ENCODE measurements at places on chromosomes 12 and 14.

DNA sequence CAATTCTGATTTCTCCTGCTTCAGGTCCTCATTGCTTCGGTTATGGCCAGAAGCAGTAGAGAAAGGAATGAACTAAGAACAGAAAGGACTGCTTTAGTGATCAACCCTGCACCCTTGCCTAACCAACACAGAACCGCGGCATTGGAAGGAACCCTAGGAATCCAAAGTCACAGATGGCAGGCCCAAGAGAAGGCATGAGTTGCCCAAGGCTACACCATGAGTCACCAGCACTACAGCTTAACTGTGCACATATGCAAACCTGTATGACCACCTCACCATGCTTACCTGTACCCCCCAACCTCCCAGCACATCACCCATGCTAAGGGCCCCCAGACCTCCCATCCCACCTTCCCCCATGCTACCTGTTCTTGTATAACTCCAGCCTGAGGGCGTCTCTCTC lies 25.9 kb upstream of the BLTP3B start:
- DNase-seq: no peak

DNA sequence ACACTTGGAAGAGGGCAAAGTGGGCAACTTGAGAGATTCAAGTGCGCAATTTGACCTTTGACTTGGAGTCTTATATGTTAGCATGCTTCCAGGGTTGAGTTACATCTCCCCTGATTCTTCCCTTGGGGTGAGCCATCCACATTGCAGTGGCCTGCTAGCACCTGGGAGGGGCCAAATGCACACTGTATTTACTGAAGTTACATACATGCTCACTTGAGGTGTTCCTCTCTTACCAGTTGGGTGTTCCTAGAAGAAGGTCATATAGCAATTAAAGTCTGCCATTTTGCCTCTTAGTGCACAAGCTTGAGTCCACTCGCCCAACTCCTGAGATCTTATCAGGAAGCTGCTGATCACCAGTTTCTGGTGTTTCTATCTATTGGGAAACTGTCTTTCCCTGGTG lies 13.7 kb upstream of the SPTLC2 start:
- no peak for DNase-seq

DNA sequence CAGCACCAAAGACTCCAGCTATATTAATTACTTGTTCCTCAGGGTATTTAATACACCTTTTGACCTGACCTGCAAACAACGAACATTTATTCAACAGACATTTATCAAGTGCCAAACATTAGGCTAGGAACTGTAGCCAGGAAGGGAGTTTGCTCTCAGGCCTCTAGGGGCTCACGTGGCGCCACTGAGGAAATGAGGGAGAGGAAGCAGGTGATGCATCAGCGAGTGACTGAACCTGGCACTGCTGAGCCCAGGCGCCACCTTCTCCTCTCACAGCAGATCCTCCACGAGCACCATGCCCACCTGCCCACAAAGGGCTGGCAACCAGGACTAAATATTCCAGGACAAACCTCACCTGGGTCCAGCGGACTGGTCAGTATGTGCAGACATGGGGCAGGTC lies 50.2 kb downstream of the SETD3 start:
- no peak for DNase-seq

DNA sequence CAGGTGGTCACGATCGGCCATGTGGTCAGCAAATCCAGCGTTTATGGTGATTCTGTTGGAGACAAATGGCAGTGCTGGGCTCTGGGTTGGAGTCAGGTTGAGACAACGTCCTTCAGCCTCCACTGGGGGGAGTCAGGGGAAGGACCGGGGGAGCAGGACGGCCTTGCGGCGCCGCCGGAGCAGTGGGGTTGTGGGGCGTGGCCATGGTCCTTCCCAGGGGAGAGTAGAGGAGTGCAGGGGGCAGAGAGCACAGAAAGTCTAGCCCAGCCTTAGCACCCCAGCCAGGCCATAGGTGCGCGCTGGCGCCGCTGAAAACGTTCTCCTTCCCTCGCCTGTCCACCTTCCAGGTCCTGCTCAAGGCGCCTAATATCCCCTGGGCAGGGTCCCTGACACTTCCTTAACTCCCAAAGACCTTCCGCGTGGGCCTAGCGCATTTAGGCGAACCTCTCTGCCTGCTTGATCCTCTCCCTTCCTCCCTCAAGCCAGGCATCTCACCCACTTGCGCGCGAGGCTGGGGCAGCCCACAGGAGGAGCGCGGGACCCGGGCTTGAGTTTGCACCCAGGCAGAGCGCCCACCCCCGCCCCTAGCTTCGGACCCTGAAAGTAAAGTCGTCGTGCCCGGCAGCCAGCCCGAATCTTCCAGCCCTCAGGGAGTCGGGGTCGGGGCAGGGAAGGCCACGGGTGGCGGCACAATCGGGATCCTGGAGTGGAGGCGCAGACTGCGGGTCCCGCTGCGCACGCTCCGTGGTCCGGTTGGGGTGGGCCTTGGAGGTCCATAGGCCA lies 3.1 kb upstream of the KIF26A start:
- no peak for DNase-seq

GRCh38 chr12:67853204-67853603 lies 136.0 kb upstream of the IFNG-AS1 start:
- no peak for DNase-seq

GRCh38 chr14:81235096-81235495 lies 14.3 kb upstream of the GTF2A1 start:
- no peak for DNase-seq

DNA sequence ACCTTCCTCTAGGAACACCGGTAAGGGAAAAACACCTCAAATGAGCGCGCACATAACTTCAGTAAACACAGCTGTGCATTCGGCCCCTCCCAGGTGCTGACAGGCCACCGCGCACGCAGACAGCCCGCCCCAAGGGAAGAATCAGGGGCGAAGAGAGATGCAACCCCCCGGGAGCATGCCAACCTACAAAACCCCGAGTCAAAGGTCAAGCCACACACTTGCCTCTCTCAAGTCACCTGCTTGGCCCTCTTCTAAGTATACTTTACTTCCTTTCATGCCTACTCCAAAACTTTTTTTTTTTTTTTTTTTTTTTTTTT lies 2.3 kb upstream of the CYP46A1 start:
- no peak for DNase-seq

- DNase-seq: no peak
These were observed 143.7 kb upstream of the DIO2 start for GRCh38 chr14:80354860-80355581.

- DNase-seq: no peak
These were observed 785 bp upstream of the ACTN1 start for GRCh38 chr14:68979722-68980451.

DNA sequence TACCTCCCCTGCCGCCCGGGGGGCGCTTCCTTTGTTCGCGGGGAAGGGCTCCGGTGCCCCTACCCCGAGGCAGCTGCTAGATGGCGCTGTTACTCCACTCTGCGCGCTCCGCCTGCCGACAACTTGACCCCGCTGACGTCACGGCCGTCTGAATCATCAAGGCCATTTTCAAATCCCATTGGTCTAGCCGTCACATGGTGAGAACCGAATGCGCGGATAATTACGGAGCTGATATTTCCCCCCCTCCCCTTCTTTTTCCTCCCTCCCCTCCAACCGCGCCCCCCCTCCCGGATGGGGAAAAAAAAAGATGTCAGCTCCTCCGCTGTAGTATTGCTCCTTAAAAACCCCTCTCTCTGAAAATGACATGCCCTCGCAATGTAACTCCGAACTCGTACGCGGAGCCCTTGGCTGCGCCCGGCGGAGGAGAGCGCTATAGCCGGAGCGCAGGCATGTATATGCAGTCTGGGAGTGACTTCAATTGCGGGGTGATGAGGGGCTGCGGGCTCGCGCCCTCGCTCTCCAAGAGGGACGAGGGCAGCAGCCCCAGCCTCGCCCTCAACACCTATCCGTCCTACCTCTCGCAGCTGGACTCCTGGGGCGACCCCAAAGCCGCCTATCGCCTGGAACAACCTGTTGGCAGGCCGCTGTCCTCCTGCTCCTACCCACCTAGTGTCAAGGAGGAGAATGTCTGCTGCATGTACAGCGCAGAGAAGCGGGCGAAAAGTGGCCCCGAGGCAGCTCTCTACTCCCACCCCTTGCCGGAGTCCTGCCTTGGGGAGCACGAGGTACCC lies at the start of gene HOXC10:
HOXC10 (plus strand) TSS at position 246 of the 791 bp plus-strand sequence; CDS start at position 360, 114 bp downstream.
- no peak for DNase-seq

DNA sequence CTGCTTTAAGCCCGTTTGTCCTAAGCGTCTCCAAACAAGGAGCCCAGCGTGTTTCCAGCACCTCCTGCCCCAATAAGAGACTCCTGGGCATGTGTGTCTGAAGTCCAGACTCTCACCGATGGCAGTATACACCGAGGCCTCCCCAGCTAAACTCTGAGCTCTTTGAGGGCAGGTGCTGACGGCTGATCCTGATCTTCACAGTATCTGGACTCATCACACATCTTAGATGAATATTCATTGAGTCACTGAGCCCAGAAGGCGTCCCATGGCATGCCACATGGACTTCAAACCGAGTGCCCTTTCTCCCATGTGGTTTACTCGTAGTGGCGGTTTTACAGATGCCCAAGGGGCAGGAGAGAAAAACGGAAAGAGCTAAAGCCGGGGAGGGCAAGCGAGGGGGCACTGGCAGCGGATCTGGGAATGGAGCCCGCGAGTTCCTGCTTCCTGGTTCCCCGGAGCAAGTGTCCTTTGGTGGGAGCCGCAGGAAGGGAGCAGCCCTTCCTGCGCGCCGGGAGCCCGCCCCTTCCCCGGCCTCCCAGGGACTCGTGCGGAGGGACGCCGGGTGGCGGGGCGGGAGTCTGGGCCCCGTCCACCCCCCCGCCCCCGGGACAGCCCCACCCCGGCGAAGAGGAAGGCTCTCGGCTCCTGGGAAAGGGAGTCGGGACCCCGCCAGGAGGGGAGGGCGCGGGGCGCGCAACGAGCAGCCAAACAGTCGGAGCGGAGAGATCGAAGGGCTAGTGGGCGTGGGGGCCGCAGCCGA lies 585 bp upstream of the TEAD4 start:
- no peak for DNase-seq

Data from cortex of kidney (tissue), 1 donor.